ENCODE measurements at places on chromosomes 13 and 19.

DNA sequence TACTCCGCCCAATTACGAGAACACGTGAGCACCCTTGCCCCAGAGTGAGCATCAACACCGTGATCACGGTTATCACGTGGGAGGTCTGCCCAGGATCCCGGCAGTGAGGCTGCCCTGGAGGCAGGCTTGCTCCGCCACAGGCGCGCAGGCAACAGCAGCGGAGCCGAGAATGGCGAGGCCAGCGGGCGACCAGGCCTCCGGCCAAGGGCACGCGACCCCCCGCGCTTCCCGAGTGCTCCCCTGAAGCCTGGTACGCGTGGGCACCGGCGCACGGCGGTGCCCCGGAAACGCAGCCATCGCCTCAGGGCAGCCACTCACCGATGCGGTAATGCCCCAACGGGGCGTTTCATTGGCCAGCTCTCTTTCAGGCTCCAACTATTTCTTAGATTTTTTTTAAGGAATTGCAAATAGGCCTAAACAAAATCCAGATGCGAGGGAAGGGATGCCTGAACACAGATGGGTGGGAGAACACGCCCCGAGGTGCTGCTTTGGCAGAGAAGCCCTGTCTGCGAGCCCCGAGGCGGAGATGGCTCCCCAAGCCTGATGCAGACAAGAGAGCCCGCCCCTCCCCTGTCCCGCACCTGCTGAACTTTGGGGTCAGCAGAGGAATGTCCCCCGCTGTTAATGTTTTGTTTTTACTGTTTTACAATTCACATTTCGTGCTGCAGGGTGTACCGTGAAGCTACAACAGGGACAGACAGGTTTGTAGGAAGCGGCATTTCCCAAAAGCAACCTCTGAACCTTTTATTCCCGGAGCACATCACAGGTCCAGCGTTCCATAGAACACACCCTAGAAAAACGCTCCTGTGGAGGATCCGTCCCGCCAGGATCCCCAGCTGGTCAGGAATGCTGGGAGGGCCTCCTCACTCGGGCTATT is 132.7 kb downstream of the ZDHHC20 start:
- no peak for DNase-seq

- no peak for DNase-seq
Measured at GRCh38 chr19:49916839-49917733, 11.9 kb upstream of the ATF5 start.

DNA sequence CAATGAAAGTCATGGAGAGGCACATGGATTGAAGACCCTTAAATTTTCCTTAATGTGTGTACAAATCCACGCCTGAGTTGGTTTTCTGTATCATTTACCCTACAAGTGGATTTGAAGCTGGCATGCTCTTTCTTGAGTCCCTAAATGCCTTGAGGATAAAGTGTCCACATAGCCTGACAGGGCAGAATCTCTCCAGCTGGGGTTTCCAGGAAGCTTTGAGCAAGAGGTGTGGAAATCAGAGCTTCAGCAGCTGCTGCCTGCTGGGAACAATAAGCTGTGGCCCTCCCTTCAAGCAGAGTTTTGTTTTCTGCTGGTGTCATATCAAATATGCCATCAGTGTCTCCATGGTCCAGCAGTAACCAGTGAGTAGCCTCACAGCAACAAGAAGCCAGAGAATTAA is 120.3 kb upstream of the SERTM1 start:
- DNase-seq, result no peak

GRCh38 chr19:58477130-58477529 is 978 bp downstream of the ZNF446 start:
- DNase-seq, result no peak

- DNase-seq, result no peak
Measured at GRCh38 chr13:103104340-103104739, 38.1 kb upstream of the SLC10A2 start.

GRCh38 chr13:95275322-95276036 is 25.8 kb downstream of the ABCC4 start:
- DNase-seq, result no peak

DNA sequence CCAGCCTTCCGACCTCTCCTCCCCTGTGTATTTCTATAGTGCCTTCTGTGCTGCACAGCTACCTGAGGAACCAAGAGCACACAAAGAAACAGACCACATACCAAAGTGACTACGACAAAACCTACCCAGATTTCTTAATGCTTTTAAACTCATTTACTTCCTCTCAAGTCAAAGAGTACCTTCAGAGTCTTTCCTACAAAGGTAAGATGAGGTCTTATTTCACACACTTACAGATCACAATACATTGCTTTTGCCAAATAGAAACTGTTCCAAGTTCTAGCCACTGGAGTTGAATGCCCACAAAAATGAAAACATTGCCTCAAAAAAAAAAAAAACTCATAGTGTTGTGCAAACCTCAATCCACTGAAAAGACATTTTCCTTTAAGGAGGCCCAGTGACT is 36.4 kb downstream of the TEX26 start:
- DNase-seq, result no peak

DNA sequence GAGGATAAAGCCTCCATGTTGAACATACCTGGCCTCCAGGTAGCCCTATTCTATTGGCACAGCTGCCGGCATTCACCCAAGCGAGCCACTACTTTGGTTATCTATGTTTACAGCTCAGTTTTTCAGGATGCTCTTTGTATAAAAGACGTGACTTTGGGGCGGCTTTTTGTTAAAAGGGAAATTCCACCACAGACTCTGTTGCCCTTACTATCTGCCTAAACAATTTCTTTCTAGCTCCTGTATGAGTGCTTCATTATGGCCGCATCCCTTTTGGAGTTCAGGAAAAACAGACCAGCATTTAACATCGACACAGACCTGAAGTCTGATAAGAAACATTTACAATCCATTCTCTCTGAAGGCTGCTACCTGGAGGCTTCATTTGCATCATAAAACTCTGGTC is 9.1 kb upstream of the IGSF23 start:
- DNase-seq, result no peak

DNA sequence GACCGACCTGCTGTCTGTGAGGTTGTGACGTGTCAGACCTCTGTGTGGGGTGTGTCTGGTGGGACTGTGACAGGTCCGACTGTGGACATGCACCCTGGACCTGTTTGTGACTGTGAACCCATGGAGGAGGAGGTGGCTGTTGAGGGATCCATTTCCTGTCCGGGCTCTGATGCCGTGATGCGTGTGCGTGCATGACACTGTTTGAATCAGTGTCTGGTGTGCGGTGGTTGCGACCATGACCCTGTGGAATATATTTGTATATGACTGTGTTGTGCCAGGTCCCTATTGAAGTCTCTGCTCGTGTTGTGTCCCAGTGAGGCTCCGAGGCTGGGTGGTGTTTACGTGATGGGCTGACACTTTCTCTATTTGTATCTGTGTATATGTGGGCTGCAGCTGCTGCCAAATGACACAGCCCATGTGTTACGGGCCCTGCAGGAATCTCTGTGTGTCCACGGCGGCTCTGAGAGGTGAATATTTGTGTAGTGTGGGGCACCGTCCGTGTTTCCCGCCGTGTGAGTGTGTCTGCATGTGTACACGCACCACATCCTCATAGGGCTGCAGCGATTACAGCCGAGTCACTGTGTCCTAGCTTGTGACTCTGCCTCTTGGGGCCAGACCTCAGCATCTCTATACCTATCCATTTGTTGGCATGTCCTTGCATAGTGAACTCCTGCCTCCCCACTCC is 18.3 kb downstream of the CCDC97 start:
- DNase-seq, result no peak

Data from activated CD4-positive, alpha-beta T cell treated with anti-CD3 and anti-CD28 coated beads, Interleukin-2, amount 10 ng/mL, durations not matched to agents 24 days and 14 days (primary cell).